CD4-positive, alpha-beta T cell treated with Interferon gamma for 1 hour (primary cell): ENCODE measurements at places on chromosomes 1 and 21.
A peak's percentile ranks its signal among the peaks of the same experiment; 100 is the strongest.

DNA sequence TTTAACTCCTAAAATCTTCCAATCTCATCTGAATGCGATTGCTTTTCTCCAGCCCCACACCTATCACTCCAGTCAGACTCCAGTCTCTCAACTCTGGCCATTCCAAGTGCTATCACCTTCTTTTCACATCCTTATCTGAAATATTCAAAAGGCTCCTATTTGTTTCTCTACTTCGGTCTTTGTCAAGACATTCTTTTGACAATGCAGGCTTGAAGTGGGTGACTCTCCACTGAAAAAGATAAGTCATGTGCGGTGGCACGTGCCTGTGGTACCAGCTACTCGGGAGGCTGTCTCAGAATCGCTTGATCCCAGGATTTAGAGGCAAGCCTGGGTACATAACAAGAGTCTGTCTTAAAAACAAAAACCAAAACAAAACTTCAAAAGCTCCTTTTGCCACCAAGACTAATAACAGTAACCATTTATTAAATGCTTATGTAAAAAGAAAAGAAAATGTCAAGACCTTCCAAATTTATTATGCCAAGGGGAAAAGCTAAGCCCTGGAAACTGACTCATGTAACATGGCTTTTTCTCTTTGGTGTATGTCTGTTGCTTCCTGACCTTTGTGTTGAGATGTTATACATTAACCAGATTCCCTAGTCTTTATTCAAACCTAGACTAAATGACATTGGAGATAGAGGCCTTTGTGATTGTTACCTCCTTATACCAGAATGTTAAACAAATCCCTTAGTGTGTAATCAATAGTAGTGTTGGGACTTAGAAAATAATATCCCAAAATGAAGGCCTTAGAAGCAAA is 3.6 kb downstream of the ALG14 start:
- no peak for DNase-seq

- peak; percentile 80 for DNase-seq
Observed at GRCh38 chr21:39313571-39314142, at the start of gene BRWD1. Gene BRWD1, minus strand, starts transcription at chr21:39313632. Its CDS starts 141 bp downstream, at chr21:39313491.

DNA sequence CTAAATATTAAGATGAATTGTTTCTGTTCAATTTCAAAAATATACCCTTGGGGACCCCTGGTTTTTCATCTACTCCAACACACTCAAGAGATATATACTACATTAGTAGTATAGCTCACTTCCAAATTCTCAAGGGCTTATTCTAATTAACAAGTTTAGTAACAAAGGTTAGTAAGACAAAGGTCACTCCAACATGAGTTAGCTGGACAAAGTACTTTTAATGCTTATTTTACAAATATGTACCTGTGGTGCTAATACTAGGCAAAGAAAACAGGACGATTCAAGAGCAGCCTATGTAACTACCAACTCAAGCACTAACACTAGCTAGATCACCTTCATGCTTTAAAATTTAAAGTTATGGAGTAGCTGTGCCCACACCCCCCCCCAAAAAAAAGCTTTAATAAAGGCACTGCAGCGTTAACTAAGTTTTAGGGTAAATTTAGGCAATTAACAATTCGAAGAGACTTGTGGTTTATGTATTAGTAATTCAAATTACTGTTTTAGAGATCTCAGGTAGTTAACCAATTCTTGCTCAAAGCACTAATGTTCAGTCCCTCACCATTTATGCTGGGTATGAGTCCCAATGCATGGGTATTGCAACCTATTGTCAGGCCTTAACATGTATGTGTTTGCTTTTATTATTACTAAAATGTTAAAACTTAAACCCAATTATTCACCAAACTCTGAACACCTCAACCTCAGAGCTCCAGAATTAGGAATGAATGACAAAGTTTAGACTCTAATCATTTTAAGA is 14.1 kb downstream of the HNRNPU start:
- DNase-seq = no peak

DNA sequence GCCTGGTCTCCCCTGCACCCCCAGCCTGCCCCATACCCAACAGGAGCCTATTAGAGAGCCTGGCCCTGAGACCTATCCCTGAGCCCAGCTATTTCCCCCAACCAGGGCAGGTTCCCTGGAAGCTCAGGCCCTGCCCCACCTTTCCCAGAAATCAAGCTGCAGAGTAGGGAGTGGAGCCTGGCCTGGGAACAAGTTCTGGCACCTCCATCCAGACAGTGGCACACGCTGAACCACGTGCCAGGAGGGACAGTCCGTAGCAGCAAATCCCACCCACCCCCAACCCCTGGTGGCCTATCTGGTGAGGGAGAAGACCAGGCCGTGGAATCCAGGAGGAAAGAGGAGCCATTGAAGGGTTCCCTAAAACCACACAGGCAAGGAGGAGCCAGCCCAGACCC is 22.6 kb downstream of the TNNT2 start:
- no peak for DNase-seq

DNA sequence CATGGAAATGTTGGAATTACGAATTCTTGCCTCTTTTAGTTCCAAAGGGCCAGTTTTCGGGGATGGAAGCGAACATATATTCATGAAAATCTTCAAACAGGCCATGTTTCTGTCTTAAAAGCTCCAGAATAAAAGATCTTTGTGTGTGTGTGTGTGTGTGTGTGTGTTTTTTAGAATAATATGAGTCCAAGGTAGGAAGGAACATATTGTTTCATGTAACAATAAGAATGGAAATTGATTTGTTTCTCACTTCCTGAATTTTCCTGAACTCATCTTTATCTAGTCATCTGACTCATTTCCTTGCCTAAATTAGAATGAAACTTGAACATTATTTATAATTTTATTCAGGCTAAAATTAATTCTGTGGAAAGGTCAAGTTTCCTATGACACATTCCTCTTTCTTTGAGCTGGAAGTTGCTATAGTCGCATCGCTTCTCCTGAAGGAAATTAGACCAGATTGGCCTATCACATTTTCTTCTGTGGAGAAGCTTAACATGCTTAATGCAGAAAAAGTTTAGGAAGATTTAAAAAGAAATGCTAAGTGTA is 805.1 kb upstream of the ADAMTS5 start:
- no peak for DNase-seq
